ENCODE measurements at places on chromosomes 2 and 18.
A peak's percentile ranks its signal among the peaks of the same experiment; 100 is the strongest.

GRCh38 chr2:85539361-85540132 is 579 bp downstream of the MAT2A start:
- peak; percentile 79 for DNase-seq

DNA sequence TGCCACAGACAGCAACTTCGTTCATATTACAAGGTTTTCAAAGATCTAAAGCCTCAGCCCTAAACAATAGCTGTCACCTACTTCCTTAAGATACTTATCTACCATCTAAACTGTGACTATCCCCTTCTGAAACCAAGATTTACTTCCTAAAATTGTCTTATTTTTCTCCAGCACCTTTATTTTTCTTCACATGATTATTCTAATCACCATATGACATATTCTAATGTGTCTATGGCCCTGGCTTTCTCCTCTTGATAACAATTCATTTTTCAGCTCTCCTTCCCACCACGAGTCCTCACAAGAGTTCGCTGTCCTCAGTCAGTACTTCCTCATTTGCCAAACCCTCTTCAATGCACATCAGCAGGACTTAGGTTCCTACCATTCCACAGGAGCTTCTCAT is 53.9 kb downstream of the RTTN start:
- no peak for DNase-seq

- DNase-seq: no peak
These were observed 534.6 kb downstream of the TNS1 start for GRCh38 chr2:217468042-217468830.

DNA sequence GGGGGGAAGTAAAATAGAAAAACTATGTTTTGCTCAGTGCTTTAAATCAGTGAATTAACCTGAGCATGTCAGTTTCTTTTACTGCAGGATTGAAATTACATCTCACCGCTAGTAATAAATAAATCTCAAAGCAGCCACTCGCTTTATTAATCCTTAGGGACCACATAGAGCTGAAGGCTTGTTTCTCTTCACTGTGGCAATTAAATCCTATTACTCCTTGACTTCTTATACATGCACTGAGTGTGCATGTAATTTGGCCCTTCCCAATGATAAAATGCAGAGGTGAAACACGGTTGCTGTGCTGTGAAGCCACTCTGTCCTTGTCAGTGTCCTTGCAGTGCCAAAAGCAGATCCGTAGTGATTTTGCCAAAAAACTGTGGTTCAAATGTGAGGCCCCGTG is 77.1 kb upstream of the RBM44 start:
- DNase-seq: no peak

- no peak for DNase-seq
These were observed 129.1 kb upstream of the DNMT3A start for GRCh38 chr2:25470806-25471205.

Measured in stimulated activated naive CD4-positive, alpha-beta T cell treated with Interleukin-2 at 50 U/mL for 16 hours (primary cell).